NCI-H1436 (cell line): ENCODE measurements at places on chromosomes 3 and 15.

GRCh38 chr15:89693696-89694095 lies 3.1 kb downstream of the WDR93 start:
- no peak for DNase-seq

GRCh38 chr15:73081321-73081958 lies 29.2 kb downstream of the NEO1 start:
- peak; percentile 66 for DNase-seq

DNA sequence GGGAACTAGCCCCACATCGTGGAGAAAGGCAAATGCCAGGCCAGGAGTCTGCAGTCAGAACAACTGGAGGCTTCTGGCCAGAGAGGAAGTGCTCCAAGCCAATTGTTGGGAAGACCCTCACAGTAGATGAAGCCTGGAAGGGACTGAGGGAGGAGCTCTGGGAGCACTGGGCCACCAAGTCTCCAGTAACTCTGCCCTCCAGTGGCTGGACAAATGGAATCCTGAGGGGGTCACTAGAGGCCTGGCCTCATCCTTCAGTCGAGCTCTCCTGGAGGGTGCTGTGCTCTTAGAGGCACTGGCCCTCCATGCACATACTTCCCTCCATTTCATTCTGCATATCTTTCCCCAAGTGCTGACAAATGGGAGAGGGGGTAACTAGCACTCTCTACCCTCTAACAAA lies 103.0 kb downstream of the MYLK start:
- DNase-seq = no peak

DNA sequence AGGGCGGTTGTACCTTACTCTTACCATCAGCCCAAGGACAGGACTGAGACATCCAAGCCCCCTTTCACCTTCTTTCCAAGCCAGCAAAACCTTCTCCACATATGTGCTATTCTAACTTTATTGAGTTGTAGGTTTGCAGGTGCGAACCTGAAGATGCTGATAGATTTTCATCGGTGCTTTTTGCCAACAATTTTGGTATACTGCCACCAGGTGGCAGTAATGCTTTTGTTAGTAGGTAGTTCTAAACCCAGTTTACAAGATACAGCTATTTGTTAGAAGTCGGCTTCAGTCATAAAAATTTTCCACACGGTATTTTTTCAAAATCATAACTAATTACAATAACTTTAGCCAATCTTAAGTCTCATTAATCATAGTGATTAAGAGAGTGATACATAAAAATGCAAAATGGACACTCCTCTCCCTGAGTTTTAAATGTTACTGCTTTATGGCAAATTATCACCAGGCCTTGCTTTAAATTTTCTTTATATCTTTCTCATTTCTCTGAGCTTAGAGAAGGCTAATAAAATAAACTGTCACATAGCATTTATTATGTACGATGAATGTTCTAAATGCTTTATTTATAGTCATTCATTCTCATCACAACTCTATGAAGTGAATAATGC lies 636 bp downstream of the TBC1D21 start:
- peak; percentile 18 for DNase-seq

GRCh38 chr15:48965972-48966371 lies 2.3 kb upstream of the SHC4 start:
- DNase-seq = no peak

GRCh38 chr3:24145981-24146822 lies 201.1 kb downstream of the NR1D2 start:
- DNase-seq = no peak

- no peak for DNase-seq
These were observed 13.8 kb downstream of the NBEAL2 start for GRCh38 chr3:46993292-46993691.

DNA sequence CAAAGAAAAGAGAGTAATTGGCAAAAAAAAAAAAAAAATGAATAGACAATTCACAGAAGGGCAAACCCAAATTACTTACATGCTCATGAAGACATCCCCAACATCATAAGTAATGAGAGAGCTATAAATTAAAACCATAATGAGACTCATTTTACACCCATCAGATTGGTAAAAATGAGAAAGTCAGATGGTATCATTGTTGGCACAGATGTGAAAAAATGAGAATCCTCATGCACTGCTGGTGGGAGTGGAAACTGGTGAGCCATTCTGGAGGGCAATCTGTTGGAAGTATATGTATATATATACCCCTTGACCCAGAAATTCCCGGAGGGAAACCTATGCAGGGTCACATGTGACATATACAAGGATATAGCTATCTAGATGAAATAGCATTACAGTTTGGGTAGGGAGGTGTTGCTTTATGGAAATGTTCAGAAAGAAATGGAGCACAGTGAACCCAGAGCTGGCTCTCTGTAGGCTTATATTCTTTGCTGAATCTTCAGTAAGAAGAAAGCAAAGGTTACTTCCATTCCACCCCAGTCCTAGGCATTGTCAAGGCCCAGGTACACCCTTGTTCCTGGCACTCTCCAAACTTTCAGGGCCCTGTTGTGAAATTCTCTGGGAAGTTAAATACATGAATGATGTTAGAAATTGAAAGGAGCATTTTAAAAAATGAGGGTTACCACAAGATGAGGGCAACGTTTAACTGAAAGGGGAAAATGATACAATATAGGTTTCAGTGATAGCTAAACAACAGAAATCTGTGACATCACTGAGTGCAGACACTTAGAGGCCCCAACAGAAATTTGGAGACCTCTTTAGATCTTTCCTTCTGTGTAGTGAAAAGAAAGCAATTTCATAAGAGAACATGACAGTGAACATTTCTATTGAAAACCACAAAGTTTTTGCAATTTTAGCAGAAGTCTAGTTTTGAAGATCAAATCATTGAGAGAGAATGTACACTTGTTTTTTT lies 132.7 kb upstream of the TPRG1 start:
- DNase-seq = no peak

DNA sequence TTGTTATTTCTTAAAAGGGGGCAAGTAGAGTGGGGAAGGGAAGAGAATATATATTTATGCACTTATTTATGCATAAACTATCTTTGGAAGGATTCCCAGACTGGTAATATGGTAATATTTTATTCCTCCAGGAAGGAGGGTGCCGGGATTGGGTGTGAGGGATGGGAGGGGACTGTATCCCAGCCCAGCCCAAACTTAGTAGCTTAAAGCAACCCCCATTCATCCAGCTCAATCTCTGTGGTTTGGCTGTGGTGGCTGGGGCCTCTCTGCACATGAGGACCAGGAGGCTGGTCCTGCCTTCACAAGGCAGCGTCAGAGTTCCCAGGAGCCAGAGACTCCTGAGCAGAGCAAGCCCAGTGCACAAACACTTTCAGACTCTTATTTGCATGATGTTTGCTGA lies 48.4 kb downstream of the CCNL1 start:
- no peak for DNase-seq

- DNase-seq = peak; percentile 1
These were observed 567 bp downstream of the TOP2B start for GRCh38 chr3:25663869-25664811.

DNA sequence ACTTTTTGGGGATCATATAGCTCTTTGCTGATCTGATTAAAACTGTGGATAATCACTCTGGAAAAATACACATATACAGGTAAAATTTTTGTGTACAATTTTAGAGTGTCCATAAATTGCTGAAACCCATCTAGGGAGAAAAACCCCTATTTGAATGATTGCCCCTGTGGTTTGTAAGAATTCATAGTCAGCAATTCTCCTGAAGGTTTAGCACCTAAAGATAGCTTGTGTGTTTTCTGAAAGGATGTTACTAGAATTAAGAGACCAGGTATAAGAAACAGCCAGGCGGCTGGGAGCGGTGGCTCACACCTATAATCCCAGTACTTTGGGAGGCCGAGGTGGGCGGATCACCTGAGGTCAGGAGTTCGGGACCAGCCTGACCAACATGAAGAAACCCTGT lies 106.8 kb upstream of the RAP2B start:
- DNase-seq = no peak

DNA sequence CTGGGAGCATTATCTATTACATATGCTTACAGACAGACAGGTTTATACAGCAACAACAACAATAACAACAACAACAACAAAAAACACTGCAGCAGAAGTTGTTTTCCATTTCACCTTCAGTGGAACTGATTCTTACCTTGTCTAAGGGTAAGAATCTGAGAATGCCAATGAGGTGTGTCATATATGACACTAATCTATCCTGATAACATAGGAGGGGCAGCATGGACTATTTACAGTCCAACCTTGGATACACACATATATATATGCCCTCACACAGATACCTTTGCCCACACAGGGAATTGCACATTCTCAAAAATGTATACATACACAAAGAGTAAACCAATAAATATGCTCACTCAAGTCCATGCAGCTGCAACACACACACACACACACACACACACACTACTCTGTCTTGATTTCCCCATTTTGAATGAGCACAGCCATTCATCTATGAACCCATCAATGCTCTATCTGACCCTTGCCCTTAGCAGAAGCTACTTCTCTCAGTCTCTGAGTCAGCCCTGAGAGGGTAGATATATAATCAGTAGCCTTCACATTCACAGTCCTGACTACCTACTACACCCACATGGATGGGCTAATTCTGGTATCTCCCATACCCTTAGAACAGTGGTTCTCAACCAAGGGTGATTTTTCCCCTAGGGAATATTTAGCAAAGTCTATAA lies 9.7 kb upstream of the TRANK1 start:
- no peak for DNase-seq

GRCh38 chr3:110311541-110311940 lies 760.1 kb upstream of the NECTIN3 start:
- no peak for DNase-seq

- DNase-seq = no peak
These were observed 189.2 kb downstream of the USP13 start for GRCh38 chr3:179842061-179842460.

- no peak for DNase-seq
These were observed 27.6 kb upstream of the GPR171 start for GRCh38 chr3:151230646-151231045.

GRCh38 chr3:8145661-8146060 lies 356.0 kb upstream of the LMCD1 start:
- no peak for DNase-seq

DNA sequence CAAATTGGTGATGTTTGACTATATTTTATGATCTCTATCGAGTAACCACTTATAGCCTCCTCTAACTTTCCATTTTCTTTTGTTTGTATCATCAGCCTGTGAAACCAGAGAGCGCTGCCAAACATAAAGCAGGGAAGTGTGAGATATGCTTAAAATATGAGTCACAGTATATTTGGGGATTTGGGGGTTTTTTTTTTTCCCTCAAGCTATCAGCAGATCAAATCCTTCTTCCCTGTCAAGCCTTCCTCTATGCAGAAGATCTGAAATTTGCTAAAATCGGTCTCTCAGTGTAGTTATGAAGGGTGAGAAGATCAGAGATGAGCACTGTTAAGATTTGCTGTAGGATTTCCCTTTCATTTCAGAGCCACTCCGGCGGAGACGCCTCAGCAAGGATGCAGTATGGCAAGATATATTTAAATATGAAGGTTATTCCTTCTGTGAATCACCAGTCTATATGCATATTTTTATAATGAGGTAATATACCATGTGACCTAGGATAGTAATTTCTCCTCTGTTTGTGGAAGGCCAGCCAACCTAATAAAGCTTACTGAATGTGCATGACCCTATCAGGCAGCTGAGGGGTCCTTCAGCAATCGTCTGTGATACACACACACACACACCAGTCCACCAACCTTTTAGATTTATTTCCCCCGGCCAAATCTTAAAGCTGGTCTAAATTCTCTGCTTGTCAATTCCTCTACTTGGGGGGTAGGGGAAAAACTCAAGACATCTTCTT lies 474.1 kb downstream of the FOXP1 start:
- no peak for DNase-seq

GRCh38 chr3:113255854-113256615 lies 44.7 kb downstream of the BOC start:
- DNase-seq = no peak

- DNase-seq = no peak
These were observed 16.1 kb upstream of the ATP8B4 start for GRCh38 chr15:50135031-50135551.

- no peak for DNase-seq
These were observed 23.0 kb upstream of the CCK start for GRCh38 chr3:42289026-42289425.

DNA sequence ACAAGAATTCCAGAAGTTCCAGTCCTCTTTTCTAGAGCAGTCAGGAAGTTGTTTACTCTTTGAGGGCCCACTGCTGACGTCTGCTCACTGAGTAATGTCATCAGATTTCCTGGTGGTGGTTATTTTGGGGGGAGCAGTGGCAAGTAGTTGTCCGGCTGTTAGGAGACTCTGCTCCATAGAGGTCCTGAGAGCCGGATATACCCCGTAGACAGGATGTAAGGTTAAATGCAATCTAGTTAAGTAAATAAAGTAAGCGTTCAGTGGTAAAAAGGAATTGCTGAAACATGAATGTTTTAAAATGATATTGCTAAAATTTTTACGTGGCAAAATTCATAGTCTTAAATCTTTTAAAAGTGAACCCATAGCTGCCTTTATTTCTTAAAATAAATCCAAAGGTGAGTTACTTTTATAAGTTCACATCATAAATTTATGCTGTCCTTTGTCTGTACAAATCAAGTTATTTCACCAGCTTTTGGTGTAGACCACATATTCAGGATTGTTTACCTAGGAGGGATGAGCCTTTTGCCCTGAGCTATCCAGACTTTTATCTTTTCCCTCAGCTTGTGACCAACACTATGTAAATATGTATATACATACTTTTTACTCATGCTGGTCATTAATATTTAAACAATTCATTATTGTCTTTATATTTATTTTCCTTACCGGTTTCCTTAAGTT lies 65.8 kb downstream of the PDE8A start:
- no peak for DNase-seq

- DNase-seq = no peak
These were observed 10.1 kb downstream of the VPS8 start for GRCh38 chr3:184822081-184822480.

- DNase-seq = no peak
These were observed 253.7 kb upstream of the RASGRP1 start for GRCh38 chr15:38818157-38818790.

DNA sequence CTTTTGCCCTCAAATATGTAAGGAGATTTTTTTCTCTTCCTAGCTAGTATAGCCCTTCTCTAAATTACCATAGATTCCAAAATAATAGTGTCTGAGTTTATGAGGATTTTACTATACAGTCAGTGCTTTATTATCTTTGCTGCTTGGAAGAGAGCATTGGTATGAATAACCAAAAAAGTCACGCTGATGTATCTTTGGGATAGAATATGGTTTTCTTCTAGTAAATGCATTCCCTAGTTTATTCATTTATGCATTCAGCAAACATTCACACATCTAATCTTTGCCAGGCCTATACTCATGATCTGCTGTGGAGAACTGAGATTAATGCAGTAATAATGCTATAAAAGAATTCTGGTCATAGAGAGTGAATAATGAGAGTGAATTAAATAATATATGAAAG lies 225.3 kb upstream of the GOLGA6L4 start:
- no peak for DNase-seq
